ENCODE measurements at places on chromosomes 12 and 14.

DNA sequence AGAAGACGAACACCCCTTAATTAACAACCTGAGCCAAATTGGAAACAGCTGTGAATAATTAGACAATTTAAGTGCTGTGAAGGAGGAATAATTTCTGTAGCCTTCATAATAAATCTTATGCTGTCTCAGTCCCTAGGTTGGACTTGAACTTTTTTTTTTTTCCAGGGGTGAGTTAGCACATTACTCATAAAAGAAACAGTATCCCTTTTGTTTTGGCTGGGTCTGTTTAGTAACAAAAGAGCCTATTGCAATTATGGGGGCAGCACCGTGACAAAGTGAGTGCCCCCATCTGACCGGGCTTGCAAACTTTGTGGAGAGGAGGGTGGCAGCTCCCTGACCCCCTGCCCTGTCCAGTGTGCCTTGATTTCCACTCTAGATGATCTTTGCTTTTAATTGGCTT lies 167.4 kb downstream of the DICER1 start:
- DNase-seq: no peak

GRCh38 chr12:132467511-132467910 lies 22.4 kb upstream of the FBRSL1 start:
- no peak for DNase-seq

GRCh38 chr12:90064852-90065801 lies 356.5 kb upstream of the ATP2B1 start:
- DNase-seq: no peak

DNA sequence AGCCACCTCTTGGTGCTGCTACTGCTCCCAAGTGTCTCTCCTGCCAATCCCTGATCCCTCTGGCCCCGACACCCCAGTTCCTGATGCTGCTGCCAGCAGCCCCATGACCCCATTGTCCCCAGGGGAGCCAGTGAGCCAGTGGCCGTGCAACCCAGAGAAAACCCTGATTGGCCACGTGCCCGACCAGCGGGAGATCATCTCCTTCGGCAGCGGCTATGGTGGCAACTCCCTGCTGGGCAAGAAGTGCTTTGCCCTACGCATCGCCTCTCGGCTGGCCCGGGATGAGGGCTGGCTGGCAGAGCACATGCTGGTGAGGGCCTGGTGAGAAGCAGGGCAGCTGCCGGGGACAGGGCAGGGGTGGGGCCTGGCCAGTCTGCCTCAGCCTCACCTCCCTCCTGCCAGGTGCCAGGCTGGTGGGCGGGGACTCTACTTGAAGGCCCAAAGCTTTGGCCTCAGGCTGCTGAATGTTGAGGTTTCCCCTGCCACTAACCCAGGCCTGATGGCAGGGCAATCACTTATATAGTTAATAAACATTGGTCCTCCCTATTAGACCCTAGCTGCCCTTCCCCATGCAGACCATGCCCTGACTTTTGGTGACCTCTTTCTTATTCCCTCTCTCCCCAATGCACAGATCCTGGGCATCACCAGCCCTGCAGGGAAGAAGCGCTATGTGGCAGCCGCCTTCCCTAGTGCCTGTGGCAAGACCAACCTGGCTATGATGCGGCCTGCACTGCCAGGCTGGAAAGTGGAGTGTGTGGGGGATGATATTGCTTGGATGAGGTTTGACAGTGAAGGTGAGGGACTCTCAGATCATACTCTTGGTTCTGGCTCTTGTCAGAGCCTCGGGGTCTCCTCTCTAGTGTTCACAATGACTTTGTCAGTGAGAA lies 5.1 kb downstream of the PCK2 start:
- no peak for DNase-seq

- no peak for DNase-seq
Observed at GRCh38 chr12:110744601-110745264, 2.0 kb upstream of the PPP1CC start.

DNA sequence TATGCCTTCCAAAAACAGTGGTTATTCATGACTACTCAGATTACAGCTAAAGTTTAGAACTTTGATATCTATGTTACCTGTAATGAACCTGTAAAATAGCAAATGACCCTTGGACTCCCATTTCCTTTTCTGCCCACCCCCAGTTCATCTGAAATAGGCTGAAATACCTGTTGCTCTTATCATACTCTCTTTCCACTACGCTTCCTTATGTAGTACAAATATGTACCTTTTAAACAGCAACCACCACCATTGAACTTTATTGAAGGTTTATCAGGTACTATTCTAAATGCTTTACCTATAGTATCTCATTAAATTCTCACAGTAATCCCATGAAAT lies 239.7 kb downstream of the SSPN start:
- DNase-seq: no peak

DNA sequence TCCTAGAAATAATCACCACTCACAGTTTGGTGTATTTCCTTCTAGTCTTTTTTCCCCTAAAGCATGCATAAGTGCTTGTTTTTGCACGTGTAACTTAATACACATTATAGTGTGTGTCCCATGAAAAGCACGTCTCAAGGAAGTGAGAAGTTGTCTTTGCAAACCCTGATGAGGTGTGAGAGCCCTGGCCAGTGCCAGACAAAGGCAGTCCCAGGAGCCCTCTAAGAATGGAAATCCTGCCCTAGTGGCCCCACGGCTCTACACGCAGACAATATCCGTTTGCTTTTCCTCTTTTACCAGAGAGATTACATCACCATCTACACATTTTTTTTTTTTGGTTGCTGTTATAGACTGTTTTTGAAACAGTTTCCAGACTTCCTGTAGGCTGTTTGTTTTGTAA lies 85.5 kb upstream of the FZD10 start:
- DNase-seq: no peak

GRCh38 chr12:47225356-47225755 lies 145.6 kb upstream of the AMIGO2 start:
- DNase-seq: no peak
